ENCODE measurements at places on chromosomes 12 and 14.

GRCh38 chr12:96053476-96054243 is 18.3 kb upstream of the LTA4H start:
- no peak for DNase-seq

DNA sequence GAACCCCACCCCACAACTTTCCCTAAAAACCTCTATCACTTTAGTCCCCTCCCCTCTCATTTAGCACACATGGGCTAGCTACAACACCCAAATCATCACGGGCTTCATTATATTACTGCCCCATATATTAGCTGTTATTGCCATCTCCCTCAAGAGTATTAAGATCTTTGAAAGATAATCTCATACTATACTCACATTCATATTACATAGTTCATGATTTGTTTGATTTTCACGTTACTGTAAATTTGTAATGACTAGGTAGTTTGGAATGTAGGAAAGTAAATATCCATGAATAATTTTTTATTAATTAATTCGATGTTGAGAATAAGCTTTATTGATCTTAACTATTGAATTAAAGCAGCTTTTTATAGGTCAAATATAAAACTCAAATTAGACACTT is 7.9 kb downstream of the DICER1 start:
- DNase-seq: no peak

- DNase-seq: peak; percentile 35
Observed at GRCh38 chr14:51873221-51873893, 12.9 kb downstream of the GNG2 start.

DNA sequence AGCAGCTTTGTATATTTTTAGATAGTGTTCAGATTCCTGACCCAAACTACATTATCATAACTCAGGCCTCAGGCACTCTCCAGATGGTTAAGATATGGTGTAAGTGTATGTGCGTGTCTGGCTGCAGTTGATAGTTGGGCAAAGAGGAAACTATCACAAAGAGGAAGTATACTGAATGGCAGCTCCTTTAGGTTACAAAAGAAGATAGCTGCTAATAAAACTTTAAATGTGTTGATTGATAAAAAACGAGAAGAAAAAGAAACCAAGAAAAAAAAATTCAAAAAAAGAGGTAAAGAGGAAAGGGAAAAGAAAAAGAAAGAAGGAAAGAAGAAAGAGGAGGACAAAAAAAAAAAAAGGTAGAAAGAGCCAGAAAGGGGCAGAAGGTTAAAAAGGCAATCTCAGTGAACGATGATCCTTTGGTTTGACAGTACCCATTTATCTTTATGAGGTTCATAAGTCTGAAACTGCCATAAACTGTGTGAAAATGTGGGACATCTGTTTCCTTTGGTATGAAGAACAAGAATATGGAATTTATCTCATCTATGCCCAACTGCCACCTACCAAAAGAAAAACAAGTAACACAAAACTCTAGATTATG is 42.2 kb downstream of the TAOK3 start:
- no peak for DNase-seq

DNA sequence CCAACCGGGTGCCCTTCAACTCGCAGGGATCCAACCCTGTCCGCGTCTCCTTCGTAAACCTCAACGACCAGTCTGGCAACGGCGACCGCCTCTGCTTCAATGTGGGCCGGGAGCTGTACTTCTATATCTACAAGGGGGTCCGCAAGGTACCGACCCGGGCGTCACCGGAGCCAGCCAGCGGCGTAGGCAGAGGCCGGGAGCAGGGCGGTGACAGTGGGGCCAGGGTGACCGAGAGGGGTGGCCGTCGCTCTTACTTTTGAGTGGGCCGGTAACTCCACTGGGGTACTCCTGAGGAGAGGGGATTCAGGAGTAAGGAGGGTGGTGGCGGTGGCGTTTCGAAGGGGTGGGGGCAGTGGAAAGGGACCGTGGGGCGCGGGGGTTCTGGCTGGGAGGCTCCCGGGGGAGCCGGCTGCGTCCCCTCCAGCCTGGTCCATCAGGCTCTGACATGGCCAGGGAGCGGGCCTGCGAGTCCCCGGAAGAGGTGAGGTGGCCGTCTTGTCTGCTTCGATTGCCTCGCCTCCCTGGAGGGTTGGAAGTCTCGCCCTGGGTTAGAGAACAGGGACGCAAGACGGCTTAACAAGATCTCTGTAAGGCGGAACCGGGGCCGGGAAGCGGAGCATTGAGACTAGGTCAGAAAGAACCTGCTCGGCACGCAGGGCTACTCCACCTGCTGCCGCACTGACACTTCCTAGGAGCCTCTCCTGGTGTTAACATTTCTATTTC is 491 bp downstream of the WDR20 start:
- no peak for DNase-seq

GRCh38 chr12:111164833-111165525 is 203.9 kb downstream of the PHETA1 start:
- no peak for DNase-seq

GRCh38 chr14:100715803-100716202 is 10.9 kb upstream of the DLK1 start:
- DNase-seq: no peak

GRCh38 chr12:48807981-48808380 is 10.3 kb upstream of the CACNB3 start:
- DNase-seq: no peak

GRCh38 chr12:95412482-95413311 is 61.3 kb upstream of the METAP2 start:
- no peak for DNase-seq

GRCh38 chr12:103557628-103558010 is 29.5 kb upstream of the STAB2 start:
- no peak for DNase-seq

GRCh38 chr12:77384941-77385340 is 319.6 kb upstream of the E2F7 start:
- no peak for DNase-seq

- DNase-seq: no peak
Observed at GRCh38 chr12:1579651-1580435, 14.5 kb downstream of the FBXL14 start.

GRCh38 chr14:35470755-35471154 is 63.2 kb upstream of the INSM2 start:
- DNase-seq: no peak

DNA sequence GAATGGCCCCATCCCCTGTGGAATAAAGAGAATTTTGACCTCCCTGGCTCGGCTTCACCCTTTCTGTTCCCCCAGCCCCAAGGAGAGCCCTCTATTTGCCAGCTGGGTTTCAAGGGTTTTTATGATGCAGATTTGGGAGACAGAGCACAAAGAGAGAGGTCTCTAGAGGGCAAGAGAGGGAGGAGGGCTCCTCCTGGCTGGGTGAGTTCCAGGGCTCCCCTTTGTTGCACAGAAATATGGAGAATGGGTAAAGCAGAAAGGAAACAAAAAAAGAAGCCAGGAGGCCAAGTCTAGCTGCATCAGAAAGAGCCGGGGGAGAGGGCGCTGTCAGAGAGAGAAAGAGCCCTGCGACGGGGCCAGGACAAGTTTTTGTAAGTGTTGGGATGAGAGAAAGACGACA is 319.6 kb upstream of the RTL1 start:
- no peak for DNase-seq

DNA sequence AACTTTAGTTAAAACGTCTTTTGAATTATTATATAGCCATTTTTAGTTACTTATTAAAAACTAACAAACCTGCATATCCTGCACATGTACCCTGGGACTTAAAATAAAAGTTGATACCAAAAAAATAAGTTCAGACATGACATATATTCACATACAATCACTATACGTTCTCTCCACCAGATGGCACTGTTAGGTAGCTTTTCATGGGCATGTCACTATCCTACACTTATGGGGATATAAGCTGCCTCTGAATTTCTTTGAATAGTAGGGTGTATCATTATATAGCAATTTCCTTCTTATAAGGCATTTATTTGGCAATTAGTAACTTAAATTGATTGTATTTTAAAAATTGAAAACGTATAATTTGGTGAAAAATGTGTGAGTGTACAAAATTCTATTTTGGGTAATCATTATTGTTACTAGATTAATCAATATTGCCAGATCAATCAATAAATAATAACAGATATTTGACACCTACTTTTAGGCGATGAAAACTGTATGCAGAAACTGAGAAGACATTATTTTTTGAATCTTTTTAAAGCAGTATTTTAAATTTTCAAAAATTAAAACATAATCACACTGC is 31.8 kb upstream of the OR10A7 start:
- DNase-seq: peak; percentile 38

DNA sequence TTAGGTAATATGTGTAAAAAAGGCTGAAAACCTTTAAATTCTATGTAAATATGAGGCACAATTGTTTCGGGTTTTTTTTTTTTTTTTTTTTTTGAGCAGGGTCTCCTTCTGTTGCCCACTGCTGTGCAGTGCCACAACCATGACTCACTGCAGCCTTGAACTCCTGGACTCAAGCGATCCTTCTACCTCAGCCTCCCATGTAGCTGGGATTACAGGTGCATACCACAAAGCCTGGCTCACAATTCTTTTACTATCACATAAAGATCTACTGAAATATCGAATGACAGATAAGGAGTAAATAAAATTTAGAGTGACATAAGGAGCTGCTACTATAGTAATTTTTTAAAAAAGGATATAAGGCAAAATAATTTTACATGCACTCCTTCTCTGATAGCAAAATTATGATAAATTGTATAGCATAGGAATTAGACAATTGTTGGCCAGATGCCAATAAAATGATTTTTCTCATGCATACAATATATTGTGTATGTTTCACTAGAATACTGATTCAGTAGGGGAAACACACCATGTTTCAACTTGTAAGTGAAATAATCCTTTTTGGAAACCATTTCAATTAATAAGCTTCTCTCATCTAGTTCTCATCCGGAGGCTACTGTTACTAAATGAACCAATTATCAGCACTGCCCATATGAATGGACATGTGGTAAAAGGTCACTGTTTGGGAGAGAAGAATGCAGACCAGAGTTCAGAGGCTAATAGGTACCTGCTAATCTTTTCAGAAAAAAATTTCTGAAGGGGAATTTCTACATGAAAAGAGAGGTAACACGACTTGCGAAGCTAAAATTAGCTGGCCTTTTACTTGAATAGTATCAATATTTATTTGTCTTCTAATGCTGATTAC is 108.4 kb downstream of the PPP1R12A start:
- DNase-seq: no peak

GRCh38 chr14:33918256-33918655 is 32.6 kb downstream of the EGLN3 start:
- DNase-seq: no peak

- no peak for DNase-seq
Observed at GRCh38 chr12:85557850-85558249, 277.8 kb downstream of the ALX1 start.

GRCh38 chr12:18970603-18971002 is 158.9 kb upstream of the PLEKHA5 start:
- DNase-seq: no peak

DNA sequence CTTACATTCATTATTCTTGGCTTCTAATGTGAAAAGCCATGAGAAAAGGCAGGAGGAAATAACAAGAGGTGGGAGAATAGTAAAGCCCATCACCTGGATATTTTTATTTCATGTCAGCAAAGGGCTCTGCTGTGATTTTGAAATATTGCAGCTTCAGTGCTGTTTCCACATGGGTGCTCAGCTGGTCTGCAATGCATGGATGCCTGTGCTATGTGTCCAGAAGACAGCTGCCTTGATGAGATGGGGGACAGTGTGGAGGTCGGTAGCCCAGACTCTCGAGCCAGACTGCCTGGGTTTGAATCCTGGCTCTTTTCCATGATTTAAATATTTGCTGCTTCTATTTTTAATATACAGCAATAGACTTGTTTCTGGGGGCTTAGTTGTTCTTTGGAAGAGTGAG is 477.5 kb upstream of the GARIN6 start:
- DNase-seq: no peak

DNA sequence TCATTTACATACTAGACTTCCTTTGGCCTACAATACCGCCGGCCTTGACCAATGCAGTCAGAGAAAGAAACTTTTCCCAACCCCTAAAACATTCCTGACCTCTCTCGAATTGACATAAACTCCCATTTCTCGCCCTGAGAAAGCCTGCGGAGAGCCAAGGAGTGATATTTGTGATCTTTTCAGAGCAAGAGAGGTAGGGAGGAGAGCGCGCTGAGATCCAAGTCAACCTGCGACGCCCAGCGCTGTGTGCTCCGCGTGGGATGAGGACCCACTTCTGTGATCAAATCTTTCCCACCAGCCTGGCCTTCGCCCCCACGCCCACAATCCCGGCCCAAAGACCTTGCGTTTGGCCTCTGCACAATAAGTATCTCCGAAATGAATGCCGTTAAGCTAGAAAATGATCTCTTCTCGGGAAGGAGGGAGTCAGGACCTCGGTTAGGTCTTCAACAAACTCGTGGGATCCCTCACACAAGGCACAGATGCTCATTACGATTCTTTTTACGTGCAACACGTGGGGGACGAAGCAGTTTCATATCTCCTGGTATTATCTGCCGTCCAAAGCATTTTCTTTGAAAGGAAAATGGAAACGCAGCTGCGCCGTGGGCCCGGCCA is 6.3 kb upstream of the NPAS3 start:
- no peak for DNase-seq

GRCh38 chr12:31641509-31642090 is 17.9 kb upstream of the ETFBKMT start:
- DNase-seq: no peak

- no peak for DNase-seq
Observed at GRCh38 chr14:64688031-64688430, 16.2 kb upstream of the PLEKHG3 start.

DNA sequence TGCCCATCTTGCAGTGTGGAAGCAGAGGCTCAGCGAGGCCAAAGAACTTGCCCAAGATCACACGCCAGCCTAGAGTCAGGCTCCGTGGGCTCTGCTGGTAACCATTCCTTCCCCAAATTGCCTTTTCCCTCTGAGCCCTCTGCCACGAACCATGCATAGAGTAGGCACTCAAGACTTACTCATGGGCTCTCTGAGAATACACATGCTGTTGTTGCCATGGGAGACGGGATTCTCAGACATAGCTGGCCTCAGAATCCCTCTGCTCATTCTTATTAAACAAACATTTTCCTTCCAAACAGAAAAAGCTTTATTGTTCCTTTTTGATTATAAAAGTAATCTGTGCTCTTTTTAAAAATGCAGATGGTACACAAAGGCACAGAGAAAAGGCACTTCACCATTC is 52.5 kb upstream of the WSCD2 start:
- no peak for DNase-seq

DNA sequence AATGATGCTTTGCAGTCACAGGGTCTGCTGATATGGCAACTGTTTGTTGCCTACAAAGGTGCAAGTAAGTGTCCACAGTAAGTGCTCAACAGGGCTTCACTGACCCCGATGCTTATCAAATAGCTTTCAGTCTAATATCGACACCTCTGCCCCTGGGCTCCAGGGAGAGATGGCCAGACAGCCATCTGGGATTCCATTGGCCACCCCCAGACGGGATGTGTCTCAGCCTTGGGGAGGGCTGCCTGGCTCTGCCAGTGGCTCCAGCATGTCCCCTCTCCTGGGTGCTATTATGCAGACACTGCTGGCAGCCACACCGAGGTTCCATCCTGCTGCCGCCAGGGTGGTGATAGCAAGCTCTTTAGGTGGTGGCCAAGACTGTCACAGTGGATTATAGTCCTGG is 57.4 kb downstream of the DGLUCY start:
- no peak for DNase-seq

DNA sequence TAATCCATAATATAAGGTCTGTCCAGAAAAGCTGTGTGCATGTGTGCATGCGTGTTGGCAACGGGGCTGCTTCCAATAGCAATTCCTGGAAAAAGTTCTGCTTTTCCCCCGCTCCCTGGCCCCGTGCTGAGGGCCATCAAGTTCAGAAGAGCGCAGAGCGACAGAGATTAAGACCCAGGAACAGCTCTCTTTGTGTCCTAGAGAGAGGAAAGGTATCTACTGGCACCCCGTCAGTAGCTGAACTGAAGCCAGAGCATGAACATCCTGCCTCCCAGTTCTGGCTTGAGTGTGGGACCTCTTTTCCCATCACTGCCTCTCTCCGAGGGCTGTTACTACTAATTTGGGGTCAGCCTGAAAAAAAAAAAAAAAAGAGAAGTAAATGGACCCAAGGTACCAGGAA is 15.5 kb downstream of the HDAC7 start:
- DNase-seq: no peak

Measured in CD4-positive, alpha-beta T cell treated with Interferon alpha-2 for 1 hour (primary cell).